ENCODE measurements at places on chromosomes 4 and X. TPM values are rescaled to one million over a fixed set of nuclear protein-coding genes. Genes with fewer than 3 reads are reported as not detected.

Gene FAM53A
- total RNA-seq, result 24.1 TPM

Gene MXRA5
- not detected for total RNA-seq

Gene PSAPL1
- total RNA-seq, result not detected

Gene CNGA2
- total RNA-seq, result not detected

Gene GABRE
- total RNA-seq, result not detected

Gene SLC38A5
- 55.7 TPM for total RNA-seq

Gene PASD1
- not detected for total RNA-seq

Gene HAND2
- 0.41 TPM for total RNA-seq

Gene ARX
- not detected for total RNA-seq

Gene MMGT1
- 16.6 TPM for total RNA-seq

Gene USP38
- total RNA-seq, result 14.1 TPM

Gene CT45A7
- total RNA-seq, result not detected

Gene SYP
- total RNA-seq, result 8.7 TPM

Gene SULT1B1
- total RNA-seq, result not detected

Gene RIPPLY1
- not detected for total RNA-seq

Gene DCAF8L2
- total RNA-seq, result not detected

Gene CFP
- 0.27 TPM for total RNA-seq
